Occipital lobe (tissue), 3 donors: ENCODE measurements at places on chromosomes 2 and 18. TPM values are rescaled to one million over a fixed set of nuclear protein-coding genes. Genes with fewer than 3 reads are reported as not detected.

DNA sequence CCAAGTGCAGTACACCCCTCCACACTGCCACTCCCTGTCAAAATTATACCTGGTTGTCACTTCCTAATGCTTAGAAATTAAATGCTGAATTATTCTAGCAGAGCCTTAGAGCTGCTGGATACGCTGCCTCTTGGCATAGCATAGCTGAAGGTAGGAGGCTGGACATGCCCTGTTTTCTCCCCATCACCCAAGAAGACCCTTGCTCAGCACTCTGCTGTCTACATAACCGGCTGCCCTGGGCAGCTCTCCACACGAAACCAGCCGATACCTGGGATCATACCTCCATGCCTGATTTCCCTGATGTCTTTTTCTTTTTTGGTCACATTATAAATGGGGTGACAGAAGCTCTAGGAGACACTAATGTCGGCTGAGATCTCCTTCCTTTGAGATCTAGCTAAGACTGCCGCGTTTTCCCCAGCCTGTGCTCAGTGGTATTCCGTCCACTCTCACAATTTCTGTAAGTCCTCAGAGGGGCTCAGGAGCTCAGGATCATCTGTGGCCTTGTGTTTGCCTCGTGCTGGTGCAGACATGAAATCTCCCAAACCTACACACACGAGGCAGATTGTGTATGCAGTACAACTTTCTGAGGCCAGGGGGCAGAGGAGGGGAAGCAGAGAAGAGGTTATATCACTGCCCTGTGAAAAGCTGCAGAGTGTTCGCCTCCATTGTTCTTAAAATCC lies 13.5 kb upstream of the ZAP70 start:
- peak; percentile 16 for DNase-seq

DNA sequence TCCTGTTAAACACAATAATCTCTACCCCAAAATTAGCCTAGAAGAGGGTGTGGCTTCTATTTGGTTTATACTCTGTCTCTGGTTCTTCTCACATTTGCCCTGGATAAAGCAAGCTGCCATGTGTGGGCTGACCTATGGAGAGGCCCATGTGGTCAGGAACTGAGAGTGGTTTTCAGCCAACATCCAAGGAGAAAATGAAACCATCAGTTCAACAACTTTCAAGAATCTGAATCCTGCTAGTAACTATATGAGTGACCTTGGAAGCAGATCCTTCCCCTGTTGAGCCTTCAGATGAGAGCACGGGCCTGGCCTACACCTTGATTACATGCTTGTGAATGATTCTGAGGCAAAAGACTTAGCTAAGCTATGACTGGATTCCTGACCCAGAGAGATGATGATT lies 11.5 kb upstream of the TRIB2 start:
- DNase-seq: no peak

DNA sequence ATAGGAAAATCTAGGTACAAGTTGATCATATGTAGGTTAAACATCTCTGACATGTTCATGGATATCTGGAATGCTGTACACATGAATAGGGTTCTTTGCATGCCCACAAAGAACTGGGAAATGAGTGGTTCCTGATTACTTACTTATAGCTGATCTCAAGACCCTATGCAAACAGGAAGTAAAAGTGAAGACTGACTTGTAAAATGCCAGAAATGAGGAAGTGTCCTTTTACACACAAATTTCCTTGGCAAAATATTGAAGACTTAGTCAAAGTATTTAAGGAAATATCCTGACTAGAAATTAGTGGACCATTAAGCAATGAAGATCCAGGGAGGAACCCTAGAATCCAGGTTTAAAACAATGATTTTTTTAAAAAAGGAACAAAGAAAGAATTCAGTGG lies 203.7 kb upstream of the DLGAP1 start:
- no peak for DNase-seq

Gene HOXD4
- not detected for total RNA-seq

Gene NAT8
- not detected for total RNA-seq

DNA sequence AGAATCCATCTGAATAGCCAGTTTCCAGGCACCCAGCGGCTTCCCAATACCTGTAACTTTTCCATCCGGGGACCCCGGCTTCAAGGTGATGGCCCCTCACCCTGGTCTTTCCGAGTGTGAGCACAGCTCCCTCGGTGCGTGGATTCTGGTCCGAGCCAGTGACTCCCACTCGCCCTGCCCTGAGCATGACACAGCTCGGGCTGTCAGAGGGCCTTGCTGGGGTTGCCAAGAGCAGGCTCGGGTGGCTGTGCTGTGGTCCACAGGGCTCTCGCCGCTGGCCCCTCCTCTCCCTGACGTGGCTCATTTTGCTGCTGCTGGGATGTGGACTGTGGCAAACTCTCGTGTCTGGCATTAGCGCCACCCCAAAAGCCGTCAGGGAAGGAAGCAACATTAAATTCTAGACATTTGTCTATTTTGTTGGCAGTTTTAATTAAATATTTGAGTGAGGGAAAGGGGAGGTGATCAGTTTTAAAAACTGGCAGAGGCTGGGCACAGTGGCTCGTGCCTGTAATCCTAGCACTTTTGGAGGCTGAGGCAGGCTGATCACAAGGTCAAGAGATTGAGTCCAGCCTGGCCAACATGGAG lies 5.6 kb upstream of the ESPNL start:
- no peak for DNase-seq

- no peak for DNase-seq
Measured at GRCh38 chr18:57223144-57223870, 76.4 kb downstream of the BOD1L2 start.

Gene ATP6V1B1
- total RNA-seq: not detected

GRCh38 chr18:44130376-44130942 lies 550.2 kb upstream of the SETBP1 start:
- no peak for DNase-seq

GRCh38 chr2:97617911-97618310 lies 28.0 kb upstream of the COX5B start:
- no peak for DNase-seq

DNA sequence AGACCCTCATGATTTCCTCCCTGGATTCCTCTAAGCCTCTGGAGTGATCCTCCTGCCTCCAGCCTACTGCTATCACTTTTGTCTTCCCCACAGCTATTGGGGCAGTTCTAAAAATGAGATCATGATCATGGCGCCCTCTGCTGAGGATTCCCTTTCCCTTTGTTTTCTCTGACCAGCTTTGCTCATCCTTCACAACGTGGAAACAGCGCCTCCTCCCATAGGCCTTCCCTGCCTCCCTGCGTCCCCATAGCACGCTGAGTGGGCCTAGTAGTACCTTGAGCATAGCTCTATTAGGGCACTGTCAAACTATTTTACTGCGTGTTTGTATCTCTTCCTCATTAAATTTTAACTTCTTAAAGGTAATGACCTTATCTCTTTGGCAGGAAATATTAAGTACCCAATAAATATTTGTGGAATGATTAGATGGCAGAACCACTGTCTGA lies 207.0 kb upstream of the FANCL start:
- DNase-seq: peak; percentile 58

Gene CXCR1
- not detected for total RNA-seq

DNA sequence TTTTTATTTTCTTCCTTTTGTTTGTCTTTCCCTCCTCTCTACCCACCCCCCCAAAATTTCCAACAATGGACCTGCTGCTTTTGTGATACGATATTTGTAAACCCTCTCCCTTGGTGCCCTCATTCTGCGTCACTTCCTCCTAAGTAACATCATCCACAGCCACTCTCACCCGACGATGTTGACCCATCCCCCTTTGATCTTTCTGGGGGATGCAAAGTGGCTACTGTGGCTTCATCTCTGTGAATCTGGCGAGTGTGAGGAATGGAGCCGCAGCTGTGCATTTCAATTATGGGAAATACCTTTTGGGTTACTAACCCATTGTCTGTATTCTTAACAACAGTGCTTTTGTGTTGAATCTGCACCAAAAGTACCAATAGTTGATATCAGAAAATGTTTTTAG lies 19.4 kb downstream of the ANTXR1 start:
- no peak for DNase-seq

GRCh38 chr2:177246000-177246399 lies 18.5 kb downstream of the NFE2L2 start:
- no peak for DNase-seq

DNA sequence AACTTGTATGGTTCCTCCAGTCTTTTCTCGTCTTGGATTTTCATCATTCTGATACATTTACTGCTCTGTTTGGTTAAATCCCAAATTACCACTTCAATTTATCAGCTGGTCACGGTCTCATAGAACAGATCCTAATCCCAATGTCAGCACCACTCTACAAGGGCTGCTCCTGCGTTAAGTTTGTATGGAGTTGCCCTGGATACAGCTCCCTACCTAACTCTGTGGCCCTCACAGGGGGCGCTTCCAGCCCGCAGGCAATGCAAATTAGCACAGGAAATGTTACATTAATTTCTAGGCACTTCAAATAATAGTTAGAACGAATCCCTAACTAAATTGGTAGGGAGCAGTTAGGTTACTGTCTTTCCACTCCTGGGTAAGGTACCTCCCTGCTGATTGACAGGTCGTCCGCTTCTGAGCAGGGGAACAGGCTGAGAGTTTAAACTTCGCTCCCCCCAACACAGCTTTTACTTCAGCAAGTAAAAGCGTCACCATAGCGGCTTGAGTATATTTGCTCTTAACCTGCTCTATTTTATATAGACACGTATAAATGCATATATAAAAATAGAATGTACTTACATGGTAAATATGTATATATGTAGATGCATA lies 238.5 kb upstream of the FANCL start:
- DNase-seq: no peak

DNA sequence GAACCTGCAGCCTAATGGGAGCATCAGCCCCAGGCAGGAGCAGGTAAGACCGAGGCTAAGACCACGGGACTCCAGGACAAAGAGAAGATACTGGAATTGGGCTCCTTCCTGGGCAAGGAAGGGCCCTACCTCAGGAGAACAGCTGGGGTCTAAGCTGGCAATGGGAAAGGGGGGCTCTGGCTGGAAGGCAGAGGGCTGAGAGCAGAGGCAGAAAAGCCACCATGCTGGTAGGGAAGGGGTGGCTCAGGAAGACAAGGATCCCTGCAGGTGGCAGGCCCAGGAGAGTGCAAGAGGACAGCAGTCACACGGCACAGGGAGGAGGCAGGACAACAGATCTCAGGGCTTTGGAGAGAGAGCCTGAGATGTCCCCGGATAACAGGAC lies 203.5 kb downstream of the NDUFA10 start:
- DNase-seq: no peak

Gene LIMS3
- total RNA-seq: 2.3 TPM

DNA sequence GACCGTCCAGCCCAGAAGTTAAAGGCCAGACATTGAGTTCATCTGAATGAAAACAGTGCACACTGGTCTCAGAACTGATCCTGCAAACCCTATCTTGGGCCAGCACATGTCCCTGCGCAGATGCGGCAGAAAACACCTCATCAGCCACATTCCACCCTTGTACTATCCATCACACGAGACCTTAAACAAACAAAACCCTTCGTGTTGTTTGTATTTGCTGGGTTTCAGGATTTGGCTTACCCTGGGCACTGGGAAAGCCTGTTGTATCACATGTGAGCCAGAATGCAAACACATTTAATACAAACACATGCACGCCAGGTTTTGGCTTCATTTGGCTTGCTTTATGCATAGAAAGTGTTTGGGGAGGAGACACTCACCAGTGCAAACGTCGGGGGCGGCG lies 12.5 kb downstream of the WIPF1 start:
- no peak for DNase-seq

- peak; percentile 35 for DNase-seq
Measured at GRCh38 chr18:50726960-50727589, 92.7 kb downstream of the MRO start.

GRCh38 chr18:75362435-75362834 lies 65.1 kb downstream of the SMIM21 start:
- no peak for DNase-seq

Gene IMPA2
- total RNA-seq: 6.1 TPM

- DNase-seq: no peak
Measured at GRCh38 chr2:215695861-215696260, 260.0 kb upstream of the FN1 start.

Gene IL36G
- not detected for total RNA-seq

Gene REG3A
- total RNA-seq: not detected

DNA sequence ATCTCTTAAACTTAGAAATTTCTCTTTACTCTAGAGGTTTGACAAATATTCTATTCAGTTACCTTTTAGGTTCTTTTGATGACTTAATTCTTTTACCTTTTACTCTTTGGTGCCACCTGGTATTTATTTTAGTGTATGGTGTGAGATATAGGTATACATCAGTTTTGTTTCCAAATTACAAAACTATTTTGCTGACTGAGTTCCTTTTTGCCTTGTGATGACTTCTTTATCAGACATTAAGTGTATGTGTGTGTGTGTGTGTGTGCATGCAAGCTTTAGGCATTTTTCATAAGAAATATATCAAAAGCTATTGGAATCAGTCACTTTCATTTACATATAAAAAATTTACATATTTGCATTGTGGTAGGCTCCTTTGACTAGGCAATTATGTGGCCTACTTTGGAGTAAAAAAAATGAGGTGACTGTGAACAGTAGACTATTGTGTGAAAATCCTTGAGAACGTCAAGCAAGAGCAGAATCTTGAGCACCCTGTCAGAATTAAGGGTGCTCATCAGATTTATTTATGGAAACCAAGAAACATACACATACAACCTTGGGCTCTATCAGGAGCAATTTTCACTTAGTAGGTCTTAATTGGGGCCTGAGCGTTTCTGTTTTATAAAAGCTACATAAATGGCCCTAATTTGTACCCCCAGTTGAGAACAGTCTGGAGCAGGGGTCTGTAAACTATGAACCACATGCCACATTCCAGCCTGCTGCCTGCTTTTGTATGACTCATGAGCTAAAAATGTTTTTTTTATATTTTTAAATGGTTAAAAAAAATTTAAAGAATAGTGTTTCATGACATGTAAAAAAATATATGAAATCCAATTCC lies 415.9 kb downstream of the SLC4A3 start:
- no peak for DNase-seq

GRCh38 chr2:14123436-14124103 lies 508.9 kb upstream of the LRATD1 start:
- no peak for DNase-seq

GRCh38 chr2:88307817-88308216 lies 137.7 kb downstream of the THNSL2 start:
- DNase-seq: no peak

DNA sequence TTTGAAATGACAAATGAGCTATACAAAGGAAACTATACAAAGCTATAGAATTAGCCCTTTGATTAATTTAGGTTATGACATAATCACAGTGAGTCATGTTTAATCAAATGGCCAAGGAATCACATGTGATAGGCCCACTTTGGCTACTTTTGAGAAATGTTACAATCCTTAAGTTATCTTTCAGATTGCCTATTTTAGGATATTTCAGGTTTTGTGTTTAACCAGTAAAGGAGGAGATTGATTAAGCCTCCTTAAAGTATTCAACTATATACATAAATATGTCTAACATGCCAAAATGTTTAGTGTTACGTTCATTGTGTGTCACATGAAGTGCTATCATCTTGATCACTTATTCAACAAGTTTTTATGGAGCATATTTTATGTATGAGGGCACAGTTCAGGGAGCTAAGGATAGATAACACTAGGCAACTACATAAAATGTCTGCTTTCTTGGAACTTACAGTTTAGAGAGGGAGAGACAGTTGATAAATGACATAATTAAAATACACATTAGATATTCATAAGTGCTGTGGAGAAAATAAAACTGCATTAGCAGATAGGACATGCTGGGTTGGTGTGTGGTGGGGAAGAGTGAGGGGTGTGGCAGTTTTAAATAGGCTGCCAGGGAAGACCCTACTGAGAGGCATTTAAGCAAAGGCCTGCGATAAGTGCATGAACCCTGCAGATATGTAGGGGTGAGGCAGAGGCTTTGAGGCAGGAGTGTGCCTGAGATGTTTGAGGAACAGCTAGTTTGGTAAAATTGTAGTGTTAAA lies 77.2 kb downstream of the LTBP1 start:
- DNase-seq: no peak

- DNase-seq: no peak
Measured at GRCh38 chr2:238493880-238494572, 67.3 kb downstream of the ASB1 start.
